Suprapubic skin (tissue), 4 donors: ENCODE measurements at places on chromosomes 6 and 20. TPM values are rescaled to one million over a fixed set of nuclear protein-coding genes. Genes with fewer than 3 reads are reported as not detected.

SIRPD gene
- total RNA-seq, result not detected

DNA sequence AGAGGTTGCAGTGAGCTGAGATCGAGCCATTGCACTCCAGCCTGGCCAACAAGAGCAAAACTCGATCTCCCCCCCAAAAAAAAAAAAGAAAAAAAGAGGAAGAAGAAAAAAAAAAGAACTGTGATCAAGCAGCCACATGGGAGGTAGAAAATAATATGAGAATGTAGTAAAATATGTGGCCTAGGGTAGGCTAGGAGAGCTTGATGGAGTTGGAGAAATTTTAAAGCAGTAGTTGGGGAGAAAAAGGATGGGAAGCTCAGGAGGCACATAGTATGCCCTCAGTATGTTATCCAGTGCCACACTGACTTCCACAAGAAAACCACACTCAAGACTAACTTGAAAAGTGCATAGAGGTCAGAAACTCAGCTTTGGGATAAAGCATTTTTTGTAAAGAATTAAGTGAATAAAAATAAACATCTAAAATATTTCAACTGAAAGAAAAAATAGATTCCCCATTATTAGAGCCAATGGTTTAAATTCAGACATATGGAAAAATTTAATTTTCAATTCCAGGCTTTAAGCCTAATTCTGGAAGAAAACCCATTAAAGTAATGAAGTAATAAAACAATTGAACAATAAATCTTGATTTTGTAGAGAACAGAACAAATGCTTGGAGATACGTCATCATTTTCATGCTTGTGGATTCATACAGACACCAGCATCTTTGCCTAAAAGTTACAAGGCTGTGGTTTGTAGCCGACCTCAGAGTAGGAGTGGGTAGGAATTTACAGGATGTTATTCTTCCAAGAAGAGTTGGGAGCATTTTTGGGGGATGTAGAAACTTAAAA is 34.7 kb downstream of the PLEKHG1 start:
- no peak overlapping the region for H3K4me3 ChIP-seq
- no peaks in the 10 kb centered on the region for H3K27me3 ChIP-seq
- peaks cover 10% of the 10 kb centered on the region for H3K4me1 ChIP-seq
- H3K27ac ChIP-seq, result no peak overlapping the region
- no peaks in the 10 kb centered on the region for H3K36me3 ChIP-seq
- DNase-seq, result no peak

TAAR6 gene
- not detected for total RNA-seq

PNPLA1 gene
- total RNA-seq, result 15.7 TPM

- H3K36me3 ChIP-seq, result no peaks in the 10 kb centered on the region
- H3K4me1 ChIP-seq, result no peaks in the 10 kb centered on the region
- no peaks in the 10 kb centered on the region for H3K27me3 ChIP-seq
These were observed 56.8 kb upstream of the PHIP start for GRCh38 chr6:79134699-79135474.

DNA sequence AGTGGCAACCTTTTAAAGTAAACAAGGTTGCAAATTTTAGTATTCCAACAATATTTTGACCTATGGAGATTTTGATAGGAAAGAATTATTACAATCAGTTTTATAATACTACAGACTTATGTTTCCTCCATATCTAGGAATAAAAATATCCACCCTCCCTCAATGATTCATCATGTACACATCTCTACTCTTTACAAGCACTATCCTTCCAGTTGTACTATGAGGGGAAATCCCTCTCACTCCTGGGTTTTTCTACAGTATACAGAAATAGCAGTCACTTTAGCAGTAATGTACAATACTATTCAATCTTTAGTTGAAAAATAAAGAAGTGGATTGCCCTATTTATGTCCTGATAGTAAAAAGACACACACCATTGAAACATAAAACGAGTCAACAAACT is 46.3 kb upstream of the SCML4 start:
- H3K4me1 ChIP-seq, result no peaks in the 10 kb centered on the region
- H3K27me3 ChIP-seq, result no peaks in the 10 kb centered on the region
- H3K4me3 ChIP-seq, result no peak overlapping the region
- no peak for DNase-seq
- H3K36me3 ChIP-seq, result peaks cover 36% of the 10 kb centered on the region

AURKA gene
- 2.3 TPM for total RNA-seq

DNA sequence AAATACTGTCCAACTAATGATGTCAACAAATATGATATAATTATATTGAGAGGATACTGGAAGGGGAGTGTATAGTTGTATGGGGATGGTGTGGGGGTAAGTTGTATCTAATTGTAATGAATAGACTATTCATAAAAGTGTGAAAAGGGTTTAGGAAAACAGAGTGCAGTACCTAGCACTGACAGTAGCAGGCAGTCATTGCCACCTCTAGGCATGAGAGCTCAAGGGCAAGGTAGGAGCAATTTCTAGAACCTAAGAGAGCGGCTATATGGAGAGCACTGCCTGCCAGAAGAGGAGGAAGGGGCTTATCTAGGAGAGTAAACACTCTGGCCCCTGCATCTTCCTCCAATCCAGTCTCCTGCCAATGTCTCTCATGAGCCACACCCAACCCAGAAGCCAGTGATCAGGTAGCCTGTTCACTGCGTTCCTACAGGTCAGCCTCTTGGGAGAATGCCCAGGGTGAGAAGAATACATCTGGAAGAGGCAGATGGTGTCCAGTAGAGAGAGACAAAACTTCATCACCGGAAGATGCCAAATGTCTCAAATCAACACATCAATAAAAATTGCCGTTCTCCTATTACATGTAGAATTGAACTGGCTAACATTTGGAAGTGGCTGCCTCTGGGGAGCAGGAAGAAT is 200.0 kb downstream of the LY86 start:
- no peaks in the 10 kb centered on the region for H3K27me3 ChIP-seq
- no peak for DNase-seq
- H3K4me1 ChIP-seq, result no peaks in the 10 kb centered on the region
- H3K36me3 ChIP-seq, result no peaks in the 10 kb centered on the region

GRCh38 chr6:158687506-158687905 is 37.7 kb downstream of the SYTL3 start:
- peak overlapping the region; percentile 51 for H3K27ac ChIP-seq
- H3K4me3 ChIP-seq, result no peak overlapping the region
- no peaks in the 10 kb centered on the region for H3K36me3 ChIP-seq
- H3K27me3 ChIP-seq, result no peaks in the 10 kb centered on the region

DNA sequence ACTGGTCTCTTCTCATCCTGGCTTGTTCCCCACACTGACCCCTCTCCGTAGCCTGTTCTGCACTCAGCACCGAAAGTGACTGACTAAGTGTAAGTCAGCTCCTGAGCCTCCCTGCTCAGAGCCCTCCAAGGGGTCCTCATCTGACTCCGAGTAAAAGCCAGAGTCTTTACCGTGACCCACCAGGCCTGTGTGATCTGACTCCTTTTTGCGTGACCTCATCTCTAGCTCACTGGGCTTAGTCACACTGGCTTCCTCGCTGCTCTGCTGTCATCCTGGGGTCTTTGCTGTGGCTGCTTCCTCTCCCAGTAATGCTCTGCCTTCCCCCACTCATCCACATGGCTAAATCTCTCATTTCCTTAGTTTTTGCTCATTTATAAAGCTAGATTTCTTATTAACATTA is 116.6 kb downstream of the PLCB4 start:
- no peak for DNase-seq
- no peak overlapping the region for H3K27ac ChIP-seq
- no peaks in the 10 kb centered on the region for H3K27me3 ChIP-seq
- H3K4me3 ChIP-seq, result no peak overlapping the region
- H3K4me1 ChIP-seq, result no peaks in the 10 kb centered on the region

OXT gene
- not detected for total RNA-seq

MOXD1 gene
- total RNA-seq, result 20.8 TPM

GRCh38 chr6:170062209-170062914 is 228.5 kb downstream of the DLL1 start:
- peak; percentile 70 for DNase-seq
- H3K36me3 ChIP-seq, result no peaks in the 10 kb centered on the region
- no peaks in the 10 kb centered on the region for H3K27me3 ChIP-seq
- H3K4me3 ChIP-seq, result no peak overlapping the region
- no peak overlapping the region for H3K27ac ChIP-seq

- H3K27ac ChIP-seq, result no peak overlapping the region
- no peaks in the 10 kb centered on the region for H3K36me3 ChIP-seq
- no peak overlapping the region for H3K4me3 ChIP-seq
- H3K4me1 ChIP-seq, result peaks cover 3% of the 10 kb centered on the region
These were observed 75.4 kb downstream of the MTHFD1L start for GRCh38 chr6:150940941-150941340.

GRCh38 chr6:40551966-40552505 is 35.1 kb downstream of the LRFN2 start:
- no peaks in the 10 kb centered on the region for H3K4me1 ChIP-seq
- no peak overlapping the region for H3K4me3 ChIP-seq
- H3K36me3 ChIP-seq, result no peaks in the 10 kb centered on the region
- H3K27me3 ChIP-seq, result no peaks in the 10 kb centered on the region
- H3K27ac ChIP-seq, result no peak overlapping the region
- DNase-seq, result no peak

MAP3K5 gene
- 19.4 TPM for total RNA-seq
